Activated naive CD4-positive, alpha-beta T cell treated with anti-CD3 and anti-CD28 coated beads, Interleukin-2, amount 50 U/mL, for 16 hours (primary cell): ENCODE measurements at places on chromosomes 5 and 9.
A peak's percentile ranks its signal among the peaks of the same experiment; 100 is the strongest.

GRCh38 chr5:122312591-122313406 lies 762 bp downstream of the SNCAIP start:
- no peak for DNase-seq

DNA sequence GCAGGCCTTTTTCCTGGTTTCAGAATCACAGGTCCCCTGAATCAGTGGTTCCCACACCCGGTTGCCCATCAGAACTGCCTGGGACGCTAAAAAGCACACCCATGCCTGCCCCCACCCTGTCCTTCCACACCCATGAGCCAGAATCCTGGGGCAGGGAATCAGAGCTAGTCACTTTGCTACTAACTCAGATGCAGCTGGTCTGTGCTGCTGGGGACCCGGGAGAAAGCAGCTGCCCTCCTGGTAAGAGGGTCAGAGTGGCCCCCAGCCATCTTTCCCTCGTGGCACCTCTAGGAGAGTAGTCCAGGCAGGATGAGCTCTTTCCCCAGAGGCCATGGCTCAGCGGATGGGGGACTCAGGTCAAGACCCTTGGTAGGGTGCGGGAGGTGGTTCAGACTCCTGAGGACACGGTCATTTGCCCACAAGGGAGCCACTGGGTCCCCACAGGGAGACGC lies 11.3 kb upstream of the NUP214 start:
- DNase-seq, result no peak

DNA sequence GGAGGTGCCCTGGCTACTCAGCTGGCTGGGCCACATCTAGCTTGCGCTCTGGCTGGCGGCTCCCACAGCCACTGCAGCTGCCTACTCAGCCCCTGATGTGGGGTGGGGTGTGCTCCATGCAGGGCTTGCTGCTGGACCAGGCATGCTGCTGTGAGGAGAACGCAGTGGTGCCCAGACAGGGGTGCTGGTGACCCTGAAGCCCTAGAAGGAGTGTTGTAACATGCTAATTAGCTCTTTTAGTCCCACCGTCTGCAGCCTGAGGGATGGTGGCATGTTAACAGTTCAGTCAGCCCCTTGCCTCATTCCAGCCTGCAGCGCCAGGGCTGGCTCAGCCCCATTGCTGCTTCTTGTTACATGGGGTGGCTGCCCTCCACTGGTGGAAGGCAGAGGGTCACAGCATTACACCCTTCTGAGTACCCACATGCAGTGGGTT lies 642.3 kb downstream of the DMRTA1 start:
- DNase-seq, result no peak

DNA sequence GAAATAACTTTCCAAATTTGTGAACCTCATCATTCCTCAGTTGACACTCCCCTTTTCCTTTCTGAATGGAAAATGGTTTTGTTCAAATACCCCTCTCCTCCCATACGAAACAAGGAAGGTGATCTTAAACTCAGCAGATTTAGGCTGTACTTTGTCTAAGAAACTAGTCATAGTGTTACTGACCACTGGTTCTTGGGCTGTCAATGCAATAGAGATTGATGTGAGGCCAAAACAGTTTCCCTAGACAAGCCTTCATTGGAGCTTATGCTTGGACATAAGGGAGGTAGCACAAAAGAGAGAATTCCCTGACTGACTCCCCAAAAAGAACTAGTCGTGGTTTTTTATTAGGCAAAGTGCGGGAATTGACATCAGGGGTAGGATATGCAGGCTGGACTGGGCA lies 5.3 kb upstream of the LNPEP start:
- no peak for DNase-seq

DNA sequence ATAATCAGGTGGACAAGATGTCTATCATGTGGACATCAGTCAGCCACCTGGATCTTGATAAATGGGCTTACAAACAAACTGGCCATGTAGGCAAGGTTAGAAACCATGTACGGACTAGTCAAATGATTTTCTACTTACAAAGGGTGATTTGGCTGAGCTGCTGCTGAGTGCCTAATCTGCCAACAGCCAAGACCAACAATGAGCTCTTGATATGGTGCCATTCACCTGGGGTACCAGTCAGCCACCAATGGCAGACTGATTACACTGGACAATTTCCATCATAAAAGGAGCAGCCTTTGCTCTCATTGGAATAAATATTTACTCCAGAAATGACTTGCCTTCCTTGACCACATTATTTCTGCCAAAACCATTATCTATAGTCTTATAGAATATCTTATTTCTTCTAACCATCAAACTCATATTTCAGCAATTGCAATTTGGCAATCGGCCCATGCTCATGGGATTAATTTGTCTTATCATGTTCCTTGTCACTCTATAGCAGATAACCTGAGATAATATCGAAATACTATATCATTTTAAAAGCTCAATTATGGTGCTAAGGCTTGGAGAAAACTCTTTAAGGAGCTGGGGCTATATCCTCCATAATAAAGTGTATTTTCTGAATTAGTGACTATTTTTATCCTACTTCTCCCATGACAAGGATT lies 135.1 kb downstream of the SLC25A46 start:
- DNase-seq, result no peak

GRCh38 chr9:123322273-123323195 lies 33.5 kb upstream of the CRB2 start:
- DNase-seq, result peak; percentile 49

- DNase-seq, result no peak
These were observed 88.7 kb upstream of the LRRTM2 start for GRCh38 chr5:138963763-138964371.

- peak; percentile 39 for DNase-seq
These were observed 31.9 kb downstream of the ANKRD33B start for GRCh38 chr5:10595672-10596309.

DNA sequence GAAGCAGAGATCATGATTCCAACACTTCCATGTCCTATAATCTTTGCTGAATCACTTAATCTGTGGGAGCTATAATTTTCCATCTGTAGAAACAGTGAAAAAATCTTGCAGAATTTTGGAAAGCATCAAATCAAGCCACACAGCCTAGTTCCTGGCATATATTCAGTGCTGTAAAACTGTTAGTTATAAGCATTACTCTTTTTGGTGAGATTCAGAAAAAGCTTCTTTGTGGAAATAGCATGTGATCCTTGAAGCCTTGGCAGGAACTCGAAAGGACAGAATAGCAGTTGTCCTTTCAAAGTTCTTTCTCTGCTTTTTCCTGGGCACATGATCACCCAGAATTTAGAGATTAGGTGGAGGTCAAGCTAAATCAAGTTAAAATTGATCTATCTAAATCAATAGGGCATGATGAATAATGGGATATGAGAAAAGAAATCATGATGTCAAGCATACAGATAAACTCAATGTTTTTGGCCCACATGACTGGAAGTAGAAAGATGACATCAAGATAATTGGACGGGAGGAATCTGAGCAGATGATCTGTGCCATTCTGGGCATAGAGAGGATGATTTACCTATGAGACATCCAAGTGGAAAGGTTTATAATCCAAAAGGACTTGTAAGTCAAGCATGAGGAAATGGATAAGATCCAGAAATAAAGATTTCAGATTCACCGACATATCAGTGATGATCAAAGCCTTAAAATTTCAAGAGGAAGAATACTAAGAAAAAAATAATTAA lies 73.1 kb downstream of the TMEM232 start:
- DNase-seq, result no peak

- no peak for DNase-seq
These were observed 1.9 kb downstream of the RAB24 start for GRCh38 chr5:177301503-177302165.

- DNase-seq, result no peak
These were observed 351.5 kb upstream of the KCNN2 start for GRCh38 chr5:114010362-114010761.

DNA sequence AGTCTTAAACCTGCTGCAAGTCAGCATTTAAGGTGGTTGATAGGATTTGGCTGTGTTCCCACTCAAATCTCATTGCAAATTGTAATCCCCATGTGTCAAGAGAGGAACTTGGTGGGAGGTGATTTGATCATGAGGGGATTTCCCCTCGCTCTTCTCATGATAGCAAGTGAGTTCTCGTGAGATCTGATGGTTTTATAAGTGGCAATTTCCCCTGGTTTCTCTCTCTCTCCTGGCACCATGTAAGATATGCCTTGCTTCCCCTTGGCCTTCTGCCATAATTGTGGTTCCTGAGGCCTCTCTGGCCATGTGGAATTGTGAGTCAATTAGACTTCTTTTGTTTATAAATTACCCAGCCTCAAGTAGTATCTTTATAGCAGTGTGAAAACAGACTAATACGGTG lies 84.3 kb upstream of the SMC2 start:
- DNase-seq, result no peak

DNA sequence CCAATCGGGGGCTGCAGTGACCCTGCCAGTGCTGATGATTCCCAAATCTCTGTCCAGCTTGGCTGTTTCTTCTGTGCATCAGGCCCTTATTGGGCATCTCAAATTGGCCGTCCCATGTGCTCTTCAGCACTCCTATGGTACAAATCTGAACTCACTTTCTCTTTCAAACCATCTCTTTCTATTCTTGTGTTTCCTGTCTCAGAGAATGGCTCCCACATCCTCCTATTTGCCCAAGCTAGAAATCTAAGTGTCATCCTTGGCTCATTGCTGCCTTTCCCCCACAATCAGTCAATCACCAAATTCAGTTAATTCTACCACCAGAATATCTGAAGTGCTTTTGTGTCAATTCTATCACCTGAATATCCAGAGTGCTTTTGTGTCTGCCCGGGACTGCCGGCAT lies 336.6 kb downstream of the CWC27 start:
- no peak for DNase-seq

- no peak for DNase-seq
These were observed 7.0 kb upstream of the IZUMO3 start for GRCh38 chr9:24552526-24553182.

DNA sequence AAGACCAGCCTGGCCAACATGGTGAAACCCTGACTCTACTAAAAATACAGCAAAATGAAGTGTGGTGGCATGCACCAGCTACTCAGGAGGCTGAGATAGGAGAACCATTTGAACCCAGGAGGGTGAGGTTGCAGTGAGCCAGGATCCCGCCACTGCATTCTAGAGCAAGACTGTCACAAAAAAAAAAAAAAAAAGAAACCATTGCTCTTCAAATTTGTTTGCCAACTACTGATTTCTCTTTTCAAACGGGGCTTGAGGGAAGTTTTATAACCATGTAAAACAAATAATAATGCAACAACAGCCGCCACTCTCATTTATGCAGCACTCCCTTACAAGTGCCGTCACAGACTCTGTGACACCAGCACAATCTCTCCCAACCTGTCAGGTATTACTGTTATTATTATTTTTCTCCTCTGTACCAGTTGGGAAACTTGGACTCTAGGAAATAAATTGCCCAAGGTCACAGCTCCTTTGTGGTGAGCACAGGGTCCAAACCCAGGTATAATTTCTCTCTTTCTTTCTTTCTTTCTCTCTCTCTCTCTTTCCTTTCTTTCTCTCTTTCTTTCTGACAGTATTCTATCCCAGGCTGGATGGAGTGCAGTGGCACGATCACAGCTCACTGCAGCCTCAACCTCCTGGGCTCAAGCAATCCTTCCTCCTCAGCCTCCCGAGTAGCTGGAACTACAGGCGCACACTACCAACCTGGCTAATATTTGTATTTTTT lies 25.4 kb downstream of the SERINC5 start:
- no peak for DNase-seq

DNA sequence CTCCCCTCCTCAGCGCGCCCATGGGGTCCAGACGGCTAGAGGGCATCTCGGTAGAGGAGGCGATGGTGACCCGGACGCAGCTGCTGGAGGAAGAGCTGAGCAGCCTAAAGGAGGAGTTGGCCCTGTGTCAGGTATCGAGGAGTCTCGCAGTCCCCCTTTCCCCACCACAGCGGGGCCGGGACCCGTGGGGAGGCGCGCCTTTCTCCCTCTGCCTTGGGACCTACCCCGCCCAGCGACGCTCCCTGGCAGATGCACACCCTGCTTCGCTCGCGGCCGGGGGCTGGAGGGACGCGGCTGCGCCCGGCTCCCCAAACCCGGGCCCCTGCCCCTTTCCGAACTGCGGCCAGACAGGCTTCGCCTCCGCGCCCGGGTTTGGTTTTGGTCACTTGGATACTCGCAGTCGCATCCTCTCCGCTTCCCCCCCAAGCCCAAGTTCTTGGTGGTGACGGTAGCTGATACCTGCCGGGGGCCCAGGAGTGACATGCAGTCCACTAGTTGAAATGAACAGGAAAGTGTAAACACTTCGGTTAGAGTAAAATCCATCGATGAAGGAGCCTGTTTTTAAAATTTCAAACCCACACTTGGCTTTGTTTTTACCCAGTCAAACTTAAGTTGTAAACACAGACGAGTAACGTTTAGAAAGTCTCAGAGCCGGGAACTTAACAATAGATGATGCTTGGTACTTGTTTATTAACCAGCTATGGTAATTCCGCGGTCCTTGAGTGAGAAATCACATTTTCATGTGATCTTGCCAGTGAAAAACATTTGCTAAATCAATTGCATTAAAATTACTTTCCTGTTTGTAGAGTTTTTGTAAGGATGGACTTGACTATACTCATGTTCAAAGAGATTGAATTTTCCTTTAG lies 688 bp downstream of the CNTLN start:
- DNase-seq, result no peak
